Esophagus muscularis mucosa (tissue), 4 donors: ENCODE measurements at places on chromosomes 12 and 14. TPM values are rescaled to one million over a fixed set of nuclear protein-coding genes. Genes with fewer than 3 reads are reported as not detected.
A peak's percentile ranks its signal among the peaks of the same experiment; 100 is the strongest.

- DNase-seq = peak; percentile 93
These were observed at the start of gene ABCC9 for GRCh38 chr12:21940549-21941505. Gene ABCC9, minus strand, starts transcription at chr12:21941426. Its CDS starts 4,752 bp downstream, at chr12:21936674.

DNA sequence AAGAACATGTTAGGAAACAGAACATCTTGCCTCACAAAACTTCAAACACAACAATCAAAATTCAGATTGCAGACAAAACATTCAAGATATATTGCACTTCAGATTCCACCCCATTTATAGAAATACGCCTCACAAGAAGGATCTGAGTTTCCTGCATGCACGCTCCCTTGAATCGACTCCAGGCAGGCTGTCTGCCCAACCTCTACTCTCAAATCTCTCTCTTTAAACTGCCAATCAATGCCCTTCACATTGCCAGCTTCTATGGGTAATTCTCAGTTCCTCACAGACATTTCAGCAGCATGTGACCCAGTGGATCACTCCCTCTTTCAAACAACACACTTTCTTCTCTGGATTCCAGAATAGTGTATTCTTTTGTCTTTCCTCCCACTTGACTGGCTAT is 184.1 kb downstream of the PRKD1 start:
- no peak for DNase-seq

- DNase-seq = no peak
These were observed 21.4 kb downstream of the LGR5 start for GRCh38 chr12:71460850-71461609.

DNA sequence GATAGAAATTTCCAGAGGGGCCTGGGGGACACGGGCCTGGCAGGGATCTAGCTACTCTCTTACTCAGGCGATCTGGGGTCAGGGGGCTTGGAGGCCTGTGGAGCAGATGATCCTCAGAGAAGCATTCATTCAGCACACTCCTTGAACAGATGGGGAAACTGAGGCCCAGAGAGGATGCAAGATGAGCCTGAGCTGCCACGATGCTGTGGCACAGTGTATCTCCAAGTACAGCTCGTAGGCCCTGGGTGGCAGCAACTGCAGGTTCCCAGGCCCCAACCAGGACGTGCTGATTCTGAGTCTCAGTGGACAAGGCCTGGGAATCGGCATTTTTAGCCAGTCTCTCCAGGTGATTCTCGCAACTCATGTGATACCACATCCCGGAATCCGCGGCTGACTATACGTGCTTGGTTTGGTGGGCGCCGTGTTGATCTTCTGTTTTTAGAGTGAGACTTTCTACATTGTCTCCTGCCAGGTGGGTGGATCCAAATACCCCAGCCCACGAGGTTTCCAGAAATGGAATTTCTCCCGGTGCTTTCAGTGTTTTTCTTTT is 22.5 kb downstream of the ADGRD1 start:
- DNase-seq = no peak

- no peak for DNase-seq
These were observed 33.6 kb downstream of the ADGRD1 start for GRCh38 chr12:130987151-130987931.

DNA sequence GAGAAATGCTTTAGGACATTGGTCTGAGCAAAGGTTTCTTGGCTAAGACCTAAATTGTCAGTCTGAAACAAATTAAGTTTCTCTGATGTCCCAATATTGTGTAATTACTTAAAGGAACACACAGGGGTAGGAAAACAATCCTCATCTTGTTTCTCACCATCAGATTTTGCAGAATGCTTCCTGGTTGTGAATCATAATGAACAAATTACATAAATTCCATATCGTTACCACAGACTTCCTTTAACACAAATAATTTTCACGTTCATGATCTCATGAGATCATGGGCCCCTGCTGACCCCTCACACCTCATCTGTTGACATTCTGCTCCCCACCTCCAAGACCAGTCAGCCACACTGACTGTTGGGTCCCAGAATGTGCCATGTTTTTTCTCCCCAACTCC is 194.1 kb downstream of the MON2 start:
- no peak for DNase-seq

- DNase-seq = no peak
These were observed 111.5 kb upstream of the IFNG-AS1 start for GRCh38 chr12:67877727-67878126.

DNA sequence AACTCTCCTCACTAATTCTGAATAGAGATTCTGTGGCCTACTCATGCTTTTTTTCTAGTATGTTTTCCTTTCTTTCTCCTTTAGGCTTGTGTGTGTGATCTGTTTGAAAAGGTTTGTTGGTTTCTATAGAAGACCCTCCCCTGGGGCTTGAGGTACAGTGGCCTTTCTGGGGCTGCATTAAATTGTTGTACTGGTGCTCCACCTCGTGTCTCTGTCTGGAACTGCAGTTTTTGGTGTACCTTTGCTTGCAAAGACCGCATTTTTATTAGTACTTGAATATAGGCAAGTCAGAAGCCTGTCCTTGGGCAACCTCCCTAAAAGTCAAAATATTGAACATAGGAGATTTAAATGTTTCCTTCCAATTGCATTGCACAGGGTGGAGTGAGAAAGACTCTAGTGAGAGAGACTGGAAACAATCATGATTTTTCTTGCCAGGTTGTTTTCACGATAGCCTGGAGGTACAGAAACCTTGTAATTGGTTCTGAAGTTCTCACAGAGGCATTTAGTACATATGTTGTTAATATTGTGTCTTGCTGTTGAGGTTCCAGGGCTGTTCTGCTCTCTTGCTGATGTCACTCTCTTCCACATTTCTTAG is 39.0 kb downstream of the SLCO1B1 start:
- DNase-seq = no peak

DNA sequence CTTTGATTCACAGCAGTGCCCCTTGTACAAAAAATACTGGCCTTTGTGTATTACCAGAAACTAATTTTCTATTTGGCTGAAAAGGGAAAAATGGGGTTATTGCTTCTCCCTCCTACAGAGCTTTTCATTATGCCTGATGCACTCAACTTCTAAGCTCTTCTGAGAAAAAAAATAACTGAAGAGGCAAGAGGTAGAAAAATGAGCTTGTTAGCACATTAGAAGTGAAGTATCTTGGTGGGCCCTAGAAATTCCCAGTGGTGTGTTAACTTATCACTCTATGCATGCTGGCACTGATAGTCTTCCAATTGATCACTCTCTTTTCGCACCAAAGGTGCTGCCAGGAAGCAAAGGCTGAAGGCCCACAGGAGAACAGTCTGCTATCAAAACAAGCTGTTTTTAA is 17.1 kb downstream of the INSM2 start:
- no peak for DNase-seq

GRCh38 chr12:47221256-47222023 is 141.7 kb upstream of the AMIGO2 start:
- no peak for DNase-seq

- no peak for DNase-seq
These were observed 52.1 kb downstream of the RIN3 start for GRCh38 chr14:92565718-92566115.

GZMH gene
- 0.97 TPM for total RNA-seq

DBX2 gene
- not detected for total RNA-seq

SLC38A4 gene
- total RNA-seq = 0.17 TPM

MMAB gene
- 21.6 TPM for total RNA-seq

HOXC5 gene
- not detected for total RNA-seq

CLEC2A gene
- total RNA-seq = not detected

GLIPR1L1 gene
- total RNA-seq = not detected

FLVCR2 gene
- total RNA-seq = 2.5 TPM

KRT72 gene
- total RNA-seq = not detected

RDH5 gene
- 13.8 TPM for total RNA-seq

CARMIL3 gene
- 0.29 TPM for total RNA-seq

PDE3A gene
- total RNA-seq = 114 TPM

SLC10A1 gene
- not detected for total RNA-seq

KLRG1 gene
- 2.2 TPM for total RNA-seq

TPH2 gene
- 0.13 TPM for total RNA-seq
